Stimulated activated CD4-positive, alpha-beta T cell treated with anti-CD3 and anti-CD28 coated beads, Interleukin-1b, Interleukin-23, amount 100 ng/mL, for 1 hour (primary cell): ENCODE measurements at places on chromosomes 3 and 15.

GRCh38 chr3:61928039-61928438 lies 366.7 kb downstream of the PTPRG start:
- DNase-seq, result no peak

DNA sequence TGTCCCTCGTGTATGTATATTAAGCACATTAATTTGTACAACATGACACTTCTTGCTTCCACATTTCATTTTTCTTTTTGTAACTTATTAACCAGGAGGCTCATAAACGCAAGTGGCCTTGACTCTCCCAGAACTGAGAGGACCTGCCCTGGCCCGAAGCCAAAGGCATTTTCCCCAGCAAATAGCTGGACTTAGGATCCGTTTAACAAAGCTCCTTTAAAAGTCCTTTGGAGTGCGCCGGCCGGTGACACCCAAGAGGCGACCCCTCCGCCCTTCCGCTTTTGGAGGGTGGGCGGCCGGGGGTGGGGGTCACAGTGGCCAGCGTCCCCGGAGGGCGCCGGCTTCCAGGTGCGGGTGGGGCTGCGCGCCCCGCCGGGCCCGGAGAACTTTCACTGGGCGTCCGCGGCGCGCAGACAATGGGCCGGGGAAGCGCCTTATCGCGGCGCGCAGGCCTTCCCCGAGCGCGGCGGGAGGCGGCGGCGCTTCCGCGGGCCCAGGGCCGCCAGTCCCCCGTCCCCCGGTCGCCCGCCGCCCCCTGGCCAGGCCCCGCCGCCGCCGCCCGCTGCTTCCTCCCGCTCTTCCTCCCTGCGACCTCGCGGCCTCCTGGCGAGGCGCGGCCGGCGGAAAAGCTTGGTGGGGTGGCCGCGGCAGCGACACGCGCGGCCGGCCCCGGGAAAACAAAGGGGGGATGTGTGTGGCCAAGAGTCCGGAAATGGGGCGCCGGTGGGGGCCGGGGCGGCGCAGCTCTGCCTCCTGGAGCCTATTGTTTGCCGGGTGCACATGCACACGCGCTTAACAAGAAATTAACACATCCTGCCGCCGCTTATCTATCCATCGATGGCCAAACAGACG lies 613.4 kb downstream of the MCTP2 start:
- no peak for DNase-seq

GRCh38 chr15:88301311-88301710 lies 44.8 kb upstream of the NTRK3 start:
- DNase-seq, result no peak

GRCh38 chr3:122184591-122184929 lies 1.1 kb downstream of the CASR start:
- DNase-seq, result no peak

DNA sequence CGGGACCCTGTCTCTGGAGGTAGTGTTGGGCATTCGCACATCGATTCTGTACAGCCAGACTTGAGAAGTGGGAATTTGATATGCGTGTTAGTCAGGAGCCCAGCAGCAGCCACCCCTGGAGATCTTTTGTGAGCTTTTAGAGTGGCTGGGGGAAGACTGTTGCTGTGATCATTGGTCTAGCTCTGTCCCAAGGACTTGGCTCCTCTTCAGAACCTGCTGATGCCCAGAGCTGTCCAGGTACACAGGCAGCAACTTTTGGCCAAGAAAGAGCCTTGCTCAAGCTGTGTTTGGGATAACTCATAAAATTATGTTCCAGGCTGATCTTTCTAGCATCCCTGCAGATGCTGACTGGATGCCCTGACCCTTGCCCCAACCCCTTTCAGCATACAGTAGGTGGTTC lies 29.3 kb downstream of the LIMD1 start:
- no peak for DNase-seq

GRCh38 chr3:69542089-69542804 lies 156.4 kb upstream of the FRMD4B start:
- DNase-seq, result no peak

DNA sequence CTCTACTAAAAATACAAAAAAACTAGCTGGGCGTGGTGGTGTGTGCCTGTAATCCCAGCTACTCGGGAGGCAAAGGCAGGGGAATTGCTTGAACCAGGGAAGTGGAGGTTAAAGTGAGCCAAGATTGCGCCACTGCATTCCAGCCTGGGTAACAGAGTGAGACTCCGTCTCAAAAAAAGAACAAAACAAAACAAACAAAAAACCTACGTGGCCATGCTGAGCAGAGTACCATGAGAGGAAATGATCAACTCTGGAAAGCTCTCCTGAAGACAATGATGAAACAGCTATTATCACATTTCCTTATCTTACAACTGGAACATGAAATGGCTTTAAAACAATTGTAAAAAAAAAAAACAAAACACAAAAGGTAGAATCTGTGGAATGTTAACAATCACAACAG lies 75.2 kb downstream of the CHSY1 start:
- no peak for DNase-seq

DNA sequence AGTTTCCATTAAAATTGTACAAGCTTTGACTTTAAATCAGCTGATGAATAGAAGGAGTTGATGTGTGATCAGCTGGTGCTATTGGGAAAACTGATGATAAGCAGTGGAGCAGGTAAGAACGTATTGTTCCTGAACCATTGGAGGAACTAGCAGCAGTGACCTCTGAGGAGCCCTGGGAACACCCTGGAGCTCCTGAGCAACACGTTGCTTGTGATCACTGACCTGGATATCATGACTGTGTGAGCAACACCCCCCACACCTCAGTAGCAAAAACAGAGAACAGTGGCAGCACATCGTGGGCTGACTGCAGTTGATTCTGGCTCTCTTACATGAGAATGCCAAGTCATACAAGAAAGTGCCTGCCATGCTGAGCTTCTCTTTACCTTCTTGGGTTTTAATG lies 72.9 kb downstream of the BLM start:
- DNase-seq, result no peak

- no peak for DNase-seq
Measured at GRCh38 chr15:67340630-67341029, 86.0 kb downstream of the IQCH start.

GRCh38 chr3:188853856-188854771 lies 317.7 kb upstream of the TPRG1 start:
- DNase-seq, result no peak

GRCh38 chr3:157065201-157065600 lies 94.7 kb downstream of the CCNL1 start:
- DNase-seq, result no peak

GRCh38 chr15:55372701-55373440 lies 35.3 kb downstream of the CCPG1 start:
- DNase-seq, result no peak
